ENCODE measurements at places on chromosomes 12 and 14.

- H3K27ac ChIP-seq: no peak overlapping the region
- H3K27me3 ChIP-seq: peaks cover 2% of the 10 kb centered on the region
- peak overlapping the region; percentile 46 for H3K4me3 ChIP-seq
- H3K36me3 ChIP-seq: no peaks in the 10 kb centered on the region
Observed at GRCh38 chr12:21697904-21698630, 40.4 kb upstream of the LDHB start.

GRCh38 chr12:110920324-110920910 is at the start of gene MYL2:
Gene MYL2 (minus strand): TSS chr12:110920579. CDS start chr12:110920529, 50 bp downstream.
- H3K4me3 ChIP-seq: no peak within 1 kb of the TSS
- H3K27me3 ChIP-seq: no peaks in the 10 kb centered on the region
- no peak within 1 kb of the TSS for H3K27ac ChIP-seq
- H3K36me3 ChIP-seq: no peaks in the 10 kb centered on the region

DNA sequence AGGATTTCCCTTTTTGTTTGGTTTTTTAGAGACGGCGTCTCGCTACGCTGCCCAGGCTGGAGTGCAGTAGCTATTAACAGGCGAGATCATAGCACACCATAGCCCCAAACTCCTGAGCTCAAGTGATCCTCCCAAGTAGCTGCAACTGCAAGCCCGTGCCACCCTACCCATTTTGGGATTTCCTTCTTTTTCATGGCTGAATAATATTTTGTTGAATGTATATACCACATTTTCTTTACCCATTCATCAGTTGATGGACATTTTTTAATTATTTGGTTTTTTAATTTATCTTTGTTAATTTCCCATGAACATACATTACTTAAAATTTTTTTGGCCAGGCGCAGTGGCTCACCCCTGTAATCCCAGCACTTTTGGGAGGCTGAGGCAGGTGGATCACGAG is 15.2 kb downstream of the PITPNM2 start:
- no peak overlapping the region for H3K4me3 ChIP-seq
- no peak overlapping the region for H3K27ac ChIP-seq
- no peaks in the 10 kb centered on the region for H3K27me3 ChIP-seq
- H3K4me1 ChIP-seq: peaks cover 40% of the 10 kb centered on the region
- DNase-seq: no peak

DNA sequence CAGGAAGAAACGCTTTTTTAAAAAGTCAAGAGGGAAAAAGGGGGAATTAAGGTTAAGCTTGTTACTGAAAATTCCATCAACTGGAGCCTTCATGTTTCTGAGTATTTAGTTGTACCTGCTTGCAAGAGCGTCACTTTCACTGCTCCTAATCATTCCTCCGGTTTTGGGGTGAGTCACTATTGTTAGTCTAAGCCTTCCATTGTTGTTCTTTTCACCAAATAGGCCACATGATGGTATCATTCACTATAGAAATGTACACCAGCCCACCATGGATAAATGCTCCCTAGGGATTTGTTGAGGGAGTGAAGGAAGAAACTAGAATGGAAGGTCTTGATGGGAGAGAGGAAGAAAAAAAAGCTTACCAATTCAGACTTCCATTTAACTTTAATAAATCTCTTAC is 3.0 kb downstream of the IL22 start:
- H3K36me3 ChIP-seq: no peaks in the 10 kb centered on the region
- no peak overlapping the region for H3K27ac ChIP-seq
- H3K4me3 ChIP-seq: no peak overlapping the region
- H3K4me1 ChIP-seq: no peaks in the 10 kb centered on the region
- peaks cover 5% of the 10 kb centered on the region for H3K27me3 ChIP-seq

DNA sequence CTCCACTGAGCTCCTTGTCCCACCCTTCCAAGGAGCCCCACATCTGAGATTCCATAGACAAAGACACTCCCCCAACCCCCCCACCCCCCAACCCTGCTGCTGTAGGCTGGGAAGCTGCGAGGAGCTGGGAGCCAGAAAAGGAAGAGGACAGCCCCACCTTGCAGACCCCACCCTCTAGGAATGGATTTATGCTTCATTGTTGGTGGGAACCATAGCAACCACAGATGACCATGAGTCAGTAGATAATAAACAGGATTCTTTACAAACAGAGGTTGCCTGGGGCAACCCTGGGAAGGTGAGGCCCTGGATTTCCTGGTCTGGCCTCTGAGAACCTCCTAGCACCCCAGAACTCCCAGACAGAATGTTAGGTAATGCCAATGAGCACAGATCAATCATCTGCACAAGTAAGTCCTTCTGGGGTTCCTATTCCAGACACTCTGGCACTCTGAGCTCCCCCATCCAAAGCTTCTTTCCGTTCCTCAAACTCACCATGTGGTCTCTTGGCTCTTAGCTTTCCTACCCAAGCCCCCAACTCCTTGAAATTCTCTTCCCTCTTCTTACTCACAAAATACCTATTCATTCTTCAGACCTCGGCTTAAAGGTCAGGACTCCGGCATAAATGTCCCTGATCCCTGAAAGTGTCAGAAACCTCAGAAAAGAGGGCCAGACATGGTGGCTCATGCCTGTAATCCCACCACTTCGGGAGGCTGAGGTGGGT is 15.2 kb upstream of the PLEKHG6 start:
- no peak overlapping the region for H3K27ac ChIP-seq
- no peak for DNase-seq
- H3K4me1 ChIP-seq: no peaks in the 10 kb centered on the region
- no peaks in the 10 kb centered on the region for H3K36me3 ChIP-seq

DNA sequence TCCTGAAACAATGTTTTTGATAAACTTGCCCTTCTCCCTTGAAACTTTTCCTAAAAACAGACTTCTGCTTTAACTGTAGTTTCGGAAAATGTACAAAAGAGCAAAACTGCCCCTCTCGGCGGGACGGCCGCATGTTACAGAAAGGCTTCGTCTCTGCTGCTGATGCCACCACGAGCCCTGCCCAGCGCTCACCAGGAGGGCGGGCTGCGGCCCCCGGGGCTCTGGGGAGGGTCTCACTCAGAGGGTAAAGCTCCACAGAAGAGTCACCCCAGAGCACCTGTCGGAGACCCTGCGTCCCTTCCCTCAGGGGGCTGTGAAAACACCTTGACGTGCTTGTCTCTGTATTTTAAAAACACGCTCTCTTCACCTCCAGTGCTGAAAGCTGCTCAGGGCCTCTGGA is 12.5 kb upstream of the GOLGA3 start:
- DNase-seq: no peak
- no peaks in the 10 kb centered on the region for H3K4me1 ChIP-seq
- peaks cover 46% of the 10 kb centered on the region for H3K36me3 ChIP-seq
- H3K27me3 ChIP-seq: no peaks in the 10 kb centered on the region

GRCh38 chr12:57110104-57111030 is 795 bp downstream of the STAT6 start:
- H3K4me1 ChIP-seq: peaks cover 48% of the 10 kb centered on the region
- peaks cover 31% of the 10 kb centered on the region for H3K36me3 ChIP-seq
- peak; percentile 71 for DNase-seq
- H3K27ac ChIP-seq: peak overlapping the region; percentile 98

DNA sequence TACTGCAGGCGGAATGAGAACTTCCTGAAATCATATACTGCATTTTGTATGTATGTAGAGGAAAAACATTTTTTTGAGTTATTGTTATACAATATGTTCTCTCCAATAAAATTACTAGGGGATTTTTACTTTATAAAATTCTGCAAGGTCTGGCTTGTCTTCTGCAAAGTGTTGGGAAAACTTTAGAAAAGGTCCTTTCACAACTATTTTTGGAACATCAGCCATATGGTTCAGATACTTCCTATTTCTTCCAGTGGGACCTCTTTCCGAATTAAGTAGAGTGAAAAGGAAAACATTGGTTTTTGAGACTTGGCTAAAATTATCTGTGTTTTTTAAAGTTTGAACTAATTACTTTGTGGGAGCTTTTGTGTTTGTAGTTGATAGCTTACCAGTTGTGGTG is 52.7 kb downstream of the DAAM1 start:
- no peak for DNase-seq
- no peak overlapping the region for H3K27ac ChIP-seq
- no peaks in the 10 kb centered on the region for H3K27me3 ChIP-seq
- no peaks in the 10 kb centered on the region for H3K36me3 ChIP-seq
- H3K4me1 ChIP-seq: no peaks in the 10 kb centered on the region

DNA sequence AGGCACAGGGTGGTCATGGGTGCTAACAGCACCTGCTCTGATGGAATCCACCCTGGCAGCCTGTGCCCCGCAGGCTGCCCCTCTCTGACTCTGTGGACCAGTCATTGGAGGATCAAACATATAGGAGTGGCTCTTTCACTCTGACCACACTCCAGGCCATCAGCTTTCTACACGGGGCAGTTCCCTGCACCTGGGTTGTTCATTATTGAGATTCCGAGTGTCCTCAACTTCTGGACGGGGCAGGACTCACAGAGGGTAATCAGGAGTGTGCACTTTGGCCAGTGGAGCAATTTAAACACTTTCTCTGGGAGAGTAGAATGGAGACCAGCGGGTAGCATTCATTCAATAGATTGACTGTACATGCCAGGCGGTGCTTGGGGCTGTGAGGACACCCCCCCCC is 94.8 kb downstream of the NINJ2 start:
- no peak overlapping the region for H3K4me3 ChIP-seq
- H3K4me1 ChIP-seq: peaks cover 44% of the 10 kb centered on the region
- no peak overlapping the region for H3K27ac ChIP-seq
- H3K36me3 ChIP-seq: no peaks in the 10 kb centered on the region
- DNase-seq: no peak
- no peaks in the 10 kb centered on the region for H3K27me3 ChIP-seq

GRCh38 chr14:95047754-95048153 is 109.6 kb downstream of the DICER1 start:
- no peaks in the 10 kb centered on the region for H3K36me3 ChIP-seq
- H3K4me3 ChIP-seq: no peak overlapping the region
- H3K27ac ChIP-seq: no peak overlapping the region

DNA sequence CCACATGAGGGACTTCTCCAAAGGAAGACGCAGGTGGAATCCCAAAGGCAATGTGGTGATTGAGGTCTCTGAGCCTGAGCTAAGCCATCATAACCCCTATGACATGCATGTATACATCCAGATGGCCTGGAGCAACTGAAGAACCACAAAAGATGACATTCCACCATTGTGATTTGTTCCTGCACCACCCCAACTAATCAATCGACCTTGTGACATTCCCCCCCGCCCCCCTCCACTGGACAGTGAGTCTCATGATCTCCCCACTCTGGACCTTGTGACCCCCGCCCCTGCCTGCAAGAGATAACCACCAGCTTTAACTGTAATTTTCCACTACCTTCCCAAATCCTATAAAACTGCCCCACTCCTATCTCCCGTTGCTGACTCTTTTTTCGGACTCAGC is 87.9 kb downstream of the VCPKMT start:
- no peaks in the 10 kb centered on the region for H3K4me1 ChIP-seq
- no peaks in the 10 kb centered on the region for H3K27me3 ChIP-seq
- H3K27ac ChIP-seq: no peak overlapping the region
- H3K36me3 ChIP-seq: no peaks in the 10 kb centered on the region

DNA sequence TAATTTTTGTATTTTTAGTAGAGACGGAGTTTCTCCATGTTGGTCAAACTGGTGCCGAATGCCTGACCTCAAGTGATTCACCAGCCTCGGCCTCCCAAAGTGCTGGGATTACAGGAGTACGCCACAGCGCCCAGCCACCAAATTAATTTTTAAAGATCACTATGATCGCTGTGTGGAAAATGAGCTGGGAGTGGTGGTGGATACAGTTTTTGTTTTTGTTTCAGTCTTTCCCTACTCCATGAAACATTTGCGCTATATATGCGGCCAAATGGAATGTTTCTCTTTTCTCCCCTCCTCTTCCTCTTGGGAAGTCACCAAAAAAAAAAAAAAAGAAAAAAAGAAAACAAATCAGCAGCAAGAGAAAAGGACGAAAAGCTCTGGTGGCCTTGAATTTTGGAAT is 20.8 kb upstream of the P2RX4 start:
- H3K4me3 ChIP-seq: no peak overlapping the region
- H3K27ac ChIP-seq: no peak overlapping the region
- H3K27me3 ChIP-seq: no peaks in the 10 kb centered on the region
- no peaks in the 10 kb centered on the region for H3K36me3 ChIP-seq
- no peaks in the 10 kb centered on the region for H3K4me1 ChIP-seq

DNA sequence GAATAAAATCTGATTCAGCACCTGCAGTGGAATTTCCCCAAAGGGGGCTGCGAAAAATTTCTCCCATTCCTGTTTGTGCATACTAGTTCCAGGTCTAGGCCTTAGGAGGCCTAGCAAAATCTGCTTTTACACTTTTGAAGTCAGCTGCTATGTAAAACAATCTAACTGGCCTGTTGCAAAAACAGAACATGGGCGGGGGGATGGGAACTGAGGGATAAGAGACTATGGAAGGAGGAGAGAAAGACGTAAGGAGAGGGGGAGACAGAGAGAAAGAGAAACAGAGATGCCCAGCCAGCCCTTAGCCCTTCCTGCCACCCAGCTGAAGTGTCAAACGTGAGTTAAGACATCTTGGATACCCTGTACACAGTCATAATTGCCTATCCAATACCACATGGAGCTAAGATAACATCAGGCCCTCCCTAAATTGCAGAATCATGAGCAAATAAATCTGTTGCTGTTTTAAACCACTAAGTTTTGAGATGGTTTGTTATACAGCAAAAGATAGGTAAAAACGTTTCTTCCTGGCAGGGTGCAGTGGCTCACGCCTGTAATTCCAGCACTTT is 45.6 kb downstream of the SPTLC2 start:
- H3K4me3 ChIP-seq: no peak overlapping the region
- no peak for DNase-seq
- H3K27ac ChIP-seq: no peak overlapping the region
- no peaks in the 10 kb centered on the region for H3K4me1 ChIP-seq
- H3K27me3 ChIP-seq: no peaks in the 10 kb centered on the region

GRCh38 chr14:27945512-27945911 is 821.1 kb upstream of the FOXG1 start:
- H3K36me3 ChIP-seq: no peaks in the 10 kb centered on the region
- DNase-seq: no peak
- H3K4me1 ChIP-seq: no peaks in the 10 kb centered on the region
- no peak overlapping the region for H3K4me3 ChIP-seq
- H3K27ac ChIP-seq: no peak overlapping the region

DNA sequence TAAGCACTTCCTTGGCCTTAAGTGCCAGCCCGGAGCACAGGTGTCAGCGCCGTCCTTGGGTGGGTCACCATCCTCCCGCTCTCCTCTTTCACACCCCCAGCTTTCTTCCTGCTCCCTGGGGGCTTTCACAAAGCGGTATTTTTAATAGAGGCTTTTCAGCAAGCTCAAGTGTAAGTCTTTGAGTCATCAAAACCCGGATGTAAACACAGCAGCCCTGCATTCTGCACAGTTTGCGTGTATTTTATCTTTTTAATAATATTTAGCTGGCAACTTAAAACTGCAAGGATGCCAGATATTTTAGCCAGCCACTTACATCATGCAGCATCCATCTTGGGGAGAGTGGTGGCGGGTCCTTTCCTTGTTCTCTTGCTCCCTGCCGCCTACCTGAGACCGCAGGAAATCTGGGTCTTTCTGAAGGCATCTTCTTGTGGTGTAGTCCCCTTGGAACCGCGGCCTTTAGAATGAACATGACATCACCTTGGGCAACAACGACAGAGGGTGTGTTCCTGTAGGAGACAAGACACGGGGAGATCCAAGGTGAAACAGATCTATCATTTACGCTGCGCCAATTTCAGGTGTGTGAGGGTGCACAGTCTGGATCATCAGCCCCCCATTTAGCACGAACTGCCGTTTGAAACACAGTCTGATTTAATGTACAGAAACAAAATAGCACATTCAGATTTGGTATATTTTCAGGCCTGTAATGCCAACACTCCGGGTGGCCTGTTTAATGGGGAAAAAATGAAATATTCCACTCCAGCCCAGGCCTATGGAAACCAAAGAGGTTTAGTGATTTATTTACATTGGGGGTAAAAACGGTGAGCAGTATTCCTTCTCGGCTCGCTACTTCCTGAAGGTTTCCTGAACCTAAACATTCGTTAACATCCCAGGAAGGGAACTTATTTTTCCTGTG is 12.5 kb upstream of the IRF2BPL start:
- H3K4me3 ChIP-seq: peak overlapping the region; percentile 74
- peak overlapping the region; percentile 96 for H3K27ac ChIP-seq
- no peak for DNase-seq
- peaks cover 77% of the 10 kb centered on the region for H3K4me1 ChIP-seq
- H3K27me3 ChIP-seq: no peaks in the 10 kb centered on the region
